ENCODE measurements at places on chromosomes 7 and 10.

DNA sequence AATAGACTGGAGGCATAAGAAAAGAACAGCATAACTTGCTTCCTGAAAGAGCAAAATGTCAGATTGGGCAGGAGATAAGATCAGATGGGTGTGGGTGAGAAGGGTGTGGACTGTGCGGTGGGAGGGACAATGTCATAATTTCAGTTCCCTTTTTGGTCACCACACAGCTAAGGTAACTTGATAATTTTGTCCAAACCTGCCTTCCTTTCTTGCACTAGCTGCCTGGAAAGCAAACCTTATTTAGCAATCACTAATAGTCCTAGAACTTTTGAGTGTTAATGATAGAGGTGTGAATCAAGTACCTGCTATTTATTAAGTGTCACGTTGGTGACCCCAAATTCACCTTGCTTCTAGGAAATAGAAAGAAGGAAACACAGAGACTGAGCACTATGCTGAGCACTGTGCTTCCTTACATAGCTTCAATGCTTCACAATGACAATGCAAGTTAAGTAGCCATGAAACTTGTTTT is 72.4 kb upstream of the SP4 start:
- peak; percentile 84 for DNase-seq

GRCh38 chr7:120925392-120925791 is 25.2 kb upstream of the ING3 start:
- no peak for DNase-seq

- no peak for DNase-seq
Measured at GRCh38 chr10:86344281-86344680, 22.3 kb downstream of the GRID1 start.

DNA sequence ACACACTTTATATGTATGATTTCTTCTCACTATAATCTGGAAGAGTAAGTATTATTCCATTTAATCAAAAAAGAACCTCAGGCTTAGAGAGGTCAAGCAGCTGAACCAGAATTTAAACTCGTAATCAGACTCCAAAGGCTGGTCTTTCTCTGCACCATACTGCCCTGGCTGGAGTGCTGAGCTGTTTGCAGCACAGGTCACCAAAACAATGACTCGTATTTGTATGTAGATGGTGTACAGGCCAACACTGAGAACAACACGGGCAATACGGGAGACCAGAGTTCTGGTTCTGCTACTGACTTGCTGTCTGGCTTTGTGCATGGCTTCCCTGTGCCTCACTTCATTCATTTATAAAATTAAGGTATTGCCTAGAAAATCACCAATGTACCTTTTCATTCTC is 57.9 kb downstream of the CDCA7L start:
- DNase-seq = no peak

- no peak for DNase-seq
Measured at GRCh38 chr10:105605918-105606317, 964.8 kb downstream of the SORCS3 start.

- DNase-seq = no peak
Measured at GRCh38 chr10:91799612-91799975, 1.4 kb downstream of the TNKS2 start.

DNA sequence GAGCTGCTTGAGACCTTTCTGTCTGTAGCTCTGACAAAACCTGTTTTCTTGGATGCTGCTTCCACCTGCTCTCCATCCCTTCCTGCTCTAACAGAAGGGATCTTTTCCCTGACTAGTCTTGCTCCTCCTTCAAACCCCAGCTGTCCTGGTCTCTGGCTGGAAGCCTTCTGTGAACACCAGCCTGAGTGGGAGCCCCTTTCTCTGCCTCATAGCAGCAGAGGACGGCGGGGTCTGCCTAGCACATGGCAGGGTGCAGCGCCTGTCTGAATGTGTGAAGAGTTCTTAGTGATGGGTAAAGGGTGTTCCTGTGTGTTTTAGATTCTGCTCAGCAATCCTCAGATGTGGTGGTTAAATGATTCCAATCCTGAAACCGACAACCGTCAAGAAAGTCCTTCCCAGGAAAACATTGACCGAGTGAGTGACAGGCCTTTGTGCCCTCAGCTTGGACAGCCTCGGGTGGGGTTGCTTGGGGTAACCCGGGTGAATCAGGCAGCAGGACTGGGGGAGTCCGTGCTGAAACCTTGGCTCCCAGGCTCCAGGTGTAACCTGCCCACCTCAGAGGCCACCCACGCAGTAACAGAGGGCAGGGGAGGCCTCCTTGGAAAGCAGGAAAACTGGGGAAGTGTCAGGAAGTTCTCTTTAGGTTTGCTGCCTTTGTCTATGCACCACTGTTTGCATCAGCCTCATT is 34.1 kb downstream of the NUB1 start:
- DNase-seq = no peak

GRCh38 chr7:1598961-1599639 is 29.3 kb upstream of the PSMG3 start:
- no peak for DNase-seq

DNA sequence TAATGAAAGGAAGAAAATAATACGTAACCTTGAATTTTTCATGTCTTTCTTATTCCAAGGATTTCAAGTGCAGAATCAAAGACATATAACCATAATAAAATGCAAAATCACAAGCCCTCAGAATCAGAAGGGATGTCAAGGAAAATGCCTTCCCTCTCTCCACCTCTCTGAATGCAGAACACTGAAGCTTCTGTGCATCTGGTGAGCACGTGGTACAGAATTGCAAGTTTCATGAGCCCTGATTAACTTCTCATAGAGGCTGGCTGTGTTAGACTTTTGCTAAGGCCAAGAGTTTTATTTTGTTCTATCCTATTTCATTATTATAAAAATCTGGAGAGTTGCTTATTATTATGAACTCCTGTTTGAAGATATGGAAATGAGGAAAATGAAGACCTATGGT is 533.7 kb upstream of the POM121L12 start:
- DNase-seq = no peak
